Glomerular endothelial cell (primary cell): ENCODE measurements at places on chromosomes 7 and 10. TPM values are rescaled to one million over a fixed set of nuclear protein-coding genes. Genes with fewer than 3 reads are reported as not detected.

DNA sequence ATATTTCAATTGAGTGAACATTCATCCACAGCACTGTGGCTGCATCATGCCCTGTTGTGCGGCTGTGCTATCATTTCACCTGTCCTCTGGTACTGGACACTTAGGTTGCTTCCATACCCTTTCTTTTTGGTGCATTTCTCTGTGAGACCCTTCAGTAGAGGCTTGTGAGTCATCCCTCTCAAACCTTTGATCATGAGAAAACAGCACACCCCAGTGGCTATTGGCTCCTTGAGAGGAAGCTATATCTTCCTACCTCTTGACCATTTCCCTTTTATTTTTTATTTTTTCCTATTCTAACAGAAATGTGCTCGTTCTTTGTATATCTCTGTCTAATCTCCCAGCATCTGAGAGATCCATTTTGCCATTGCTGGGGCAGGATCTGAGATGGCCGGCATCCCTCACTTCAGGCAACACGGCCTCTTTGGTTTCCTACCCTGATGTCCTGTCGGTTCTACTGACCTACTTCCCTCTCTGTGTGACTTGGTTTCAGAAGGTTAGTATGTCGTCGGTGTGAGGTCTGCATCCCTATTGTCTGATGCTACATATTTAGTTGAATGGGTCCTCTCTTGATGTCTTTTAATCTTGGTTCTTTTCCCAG, 23.8 kb upstream of the PIK3AP1 start:
- DNase-seq: no peak

Gene NEUROG3
- total RNA-seq: not detected in 2 replicates

Gene ADCYAP1R1
- total RNA-seq: not detected in 2 replicates

Gene INTS15
- total RNA-seq: 24.1 and 30.9 TPM in 2 replicates

Gene AKR1B15
- not detected in 2 replicates for total RNA-seq

Gene CC2D2B
- 0.47 TPM in 1 of 2 replicates, not detected in the other for total RNA-seq

GRCh38 chr7:34991938-34992840, 45.1 kb downstream of the DPY19L1 start:
- DNase-seq: no peak

- no peak for DNase-seq
Observed at GRCh38 chr10:50416181-50416824, 165.0 kb upstream of the ASAH2 start.

DNA sequence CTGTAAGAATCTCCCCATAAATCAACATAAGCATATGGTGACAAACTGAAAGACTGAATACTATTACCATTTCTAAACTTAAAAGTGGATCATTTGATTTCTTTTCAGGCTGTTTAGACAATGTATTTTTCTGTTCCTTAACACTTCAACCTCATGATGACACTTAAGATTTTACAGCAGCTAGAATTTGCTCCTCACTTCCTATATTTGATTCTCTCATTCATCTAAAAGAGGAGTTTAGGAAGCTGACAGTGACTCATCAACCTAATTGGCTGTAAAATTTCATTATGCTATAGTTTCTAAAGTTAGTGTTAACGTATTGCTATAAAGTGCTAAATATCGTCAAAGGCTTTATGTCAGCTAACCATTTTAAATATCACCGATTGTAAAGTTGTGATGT, 478.7 kb downstream of the GRM8 start:
- no peak for DNase-seq

GRCh38 chr7:47912332-47912731, 35.9 kb downstream of the PKD1L1 start:
- no peak for DNase-seq

Gene CNPY1
- total RNA-seq: not detected in 2 replicates

GRCh38 chr10:30092151-30092790, 32.9 kb upstream of the JCAD start:
- DNase-seq: no peak

Gene FBXL13
- 0.39 and 2.2 TPM in 2 replicates for total RNA-seq

Gene SHLD2
- total RNA-seq: 13.8 and 13.9 TPM in 2 replicates

DNA sequence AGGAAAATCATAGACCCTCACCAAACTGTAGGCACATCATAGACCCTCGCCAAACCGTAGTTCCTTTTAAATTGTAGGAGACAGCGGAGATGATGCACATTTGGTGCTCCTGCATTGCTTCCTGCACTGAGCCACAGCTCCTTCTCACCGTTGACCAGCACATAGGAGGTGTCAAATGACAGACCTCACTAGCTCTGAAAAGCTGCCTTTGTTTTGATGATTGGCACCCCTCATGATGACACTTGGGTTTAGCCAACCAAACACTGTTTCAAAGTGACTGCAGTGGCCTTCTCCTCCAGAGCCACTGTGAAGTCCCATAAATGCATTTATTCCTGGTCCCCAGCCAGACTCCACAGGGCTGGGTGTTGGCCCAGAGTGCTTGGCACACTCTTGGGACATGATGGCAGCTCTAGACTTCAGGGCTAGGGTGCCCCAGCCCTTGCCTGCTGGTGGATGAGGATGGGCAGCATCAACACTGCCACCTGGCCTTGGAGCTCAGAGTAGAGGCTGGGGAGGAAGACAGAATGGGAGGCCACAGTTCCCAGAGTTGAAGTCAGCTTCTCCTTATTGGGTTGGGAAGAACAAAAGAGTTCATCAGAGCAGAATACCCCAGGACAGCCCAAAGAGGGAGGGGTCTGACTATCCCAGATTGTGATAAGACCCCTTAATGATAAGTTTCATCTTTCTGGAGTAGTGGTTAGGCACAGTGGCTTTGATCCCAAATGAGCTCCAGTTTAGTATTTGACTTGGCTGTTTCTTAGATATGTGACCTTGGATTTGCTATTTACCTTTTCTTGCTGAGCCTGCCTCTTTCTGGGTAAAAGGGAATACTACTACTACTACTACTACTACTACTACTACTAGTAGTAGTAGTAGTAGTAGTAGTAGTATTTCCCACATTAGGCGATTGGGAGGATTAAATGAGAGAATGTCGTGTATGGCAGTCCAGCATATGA, 75.3 kb downstream of the MTPN start:
- DNase-seq: no peak
